Naive B cell (primary cell): ENCODE measurements at places on chromosomes 12 and 14. TPM values are rescaled to one million over a fixed set of nuclear protein-coding genes. Genes with fewer than 3 reads are reported as not detected.

DNA sequence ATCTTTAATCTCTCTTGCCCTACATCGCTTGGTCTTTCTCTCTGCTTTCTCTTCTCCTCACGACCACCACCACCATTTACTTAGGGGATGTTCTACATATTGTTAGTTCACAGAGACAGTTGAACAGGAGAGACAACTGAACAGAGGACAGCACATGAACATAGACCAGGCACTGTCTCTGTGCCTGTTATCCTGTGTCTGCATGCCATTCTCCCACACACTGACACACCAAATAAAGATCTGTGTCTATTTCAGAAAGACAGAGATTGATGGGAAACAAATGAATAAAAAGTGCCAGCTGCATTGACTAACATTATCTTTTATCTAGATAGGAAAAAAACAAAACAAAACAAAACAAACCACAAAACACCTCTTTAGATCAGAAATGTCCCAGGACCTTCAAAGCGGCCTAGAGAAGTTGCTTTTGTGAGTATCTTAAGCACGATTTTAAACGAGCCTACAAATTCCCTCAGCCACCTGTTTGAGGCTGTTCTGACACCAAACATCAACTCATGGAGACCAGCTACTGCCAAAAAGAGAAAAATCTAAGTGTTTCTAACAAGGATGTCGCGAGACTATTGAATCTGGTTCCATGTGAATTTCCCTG lies 77.6 kb upstream of the PARP11 start:
- DNase-seq, result no peak
- H3K4me1 ChIP-seq, result peaks cover 39% of the 10 kb centered on the region
- peaks cover 4% of the 10 kb centered on the region for H3K36me3 ChIP-seq

DNA sequence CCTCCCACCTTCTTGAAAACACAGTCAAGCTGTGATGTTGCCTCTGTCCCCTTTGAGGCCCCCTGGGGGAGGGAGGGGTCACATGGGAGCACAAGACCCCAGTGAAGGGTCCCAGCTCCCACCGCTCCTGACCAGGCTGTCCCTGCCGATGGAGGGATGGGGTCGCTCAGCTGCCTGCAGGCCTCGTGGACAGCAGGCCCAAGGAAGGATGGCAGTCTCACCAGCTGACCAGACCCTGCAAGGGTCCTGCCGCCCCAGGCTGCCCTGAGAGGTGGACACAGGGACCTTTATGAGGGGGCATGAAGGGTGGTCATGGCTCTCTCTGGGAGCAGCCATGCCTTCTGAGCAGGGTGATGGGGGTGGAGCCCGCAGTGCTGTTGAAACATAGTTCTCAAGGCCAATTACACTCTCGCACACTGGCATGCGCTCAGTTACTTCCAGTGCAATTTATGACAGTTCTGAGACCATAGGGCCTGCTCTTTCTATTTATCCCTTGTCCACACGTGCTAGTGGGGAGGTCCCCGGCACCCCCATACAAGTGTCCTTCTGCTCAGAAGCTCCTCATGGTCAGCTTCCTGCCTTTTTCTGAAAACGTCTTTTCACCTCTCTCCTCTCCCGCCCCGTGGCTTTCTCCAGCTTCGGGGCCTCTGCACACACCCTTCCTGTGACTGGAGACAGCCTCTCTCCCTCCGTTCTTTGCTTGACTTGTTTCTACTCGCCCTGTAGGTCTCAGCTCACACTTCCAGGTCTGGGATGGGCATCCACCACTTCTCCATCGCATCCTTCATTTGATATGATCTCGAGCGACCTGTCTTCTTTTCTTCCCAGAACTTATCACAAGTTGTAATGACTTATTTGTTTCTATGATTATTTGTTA lies 313.1 kb downstream of the ADGRD1 start:
- H3K4me3 ChIP-seq, result no peak overlapping the region
- H3K4me1 ChIP-seq, result no peaks in the 10 kb centered on the region
- H3K36me3 ChIP-seq, result no peaks in the 10 kb centered on the region

DNA sequence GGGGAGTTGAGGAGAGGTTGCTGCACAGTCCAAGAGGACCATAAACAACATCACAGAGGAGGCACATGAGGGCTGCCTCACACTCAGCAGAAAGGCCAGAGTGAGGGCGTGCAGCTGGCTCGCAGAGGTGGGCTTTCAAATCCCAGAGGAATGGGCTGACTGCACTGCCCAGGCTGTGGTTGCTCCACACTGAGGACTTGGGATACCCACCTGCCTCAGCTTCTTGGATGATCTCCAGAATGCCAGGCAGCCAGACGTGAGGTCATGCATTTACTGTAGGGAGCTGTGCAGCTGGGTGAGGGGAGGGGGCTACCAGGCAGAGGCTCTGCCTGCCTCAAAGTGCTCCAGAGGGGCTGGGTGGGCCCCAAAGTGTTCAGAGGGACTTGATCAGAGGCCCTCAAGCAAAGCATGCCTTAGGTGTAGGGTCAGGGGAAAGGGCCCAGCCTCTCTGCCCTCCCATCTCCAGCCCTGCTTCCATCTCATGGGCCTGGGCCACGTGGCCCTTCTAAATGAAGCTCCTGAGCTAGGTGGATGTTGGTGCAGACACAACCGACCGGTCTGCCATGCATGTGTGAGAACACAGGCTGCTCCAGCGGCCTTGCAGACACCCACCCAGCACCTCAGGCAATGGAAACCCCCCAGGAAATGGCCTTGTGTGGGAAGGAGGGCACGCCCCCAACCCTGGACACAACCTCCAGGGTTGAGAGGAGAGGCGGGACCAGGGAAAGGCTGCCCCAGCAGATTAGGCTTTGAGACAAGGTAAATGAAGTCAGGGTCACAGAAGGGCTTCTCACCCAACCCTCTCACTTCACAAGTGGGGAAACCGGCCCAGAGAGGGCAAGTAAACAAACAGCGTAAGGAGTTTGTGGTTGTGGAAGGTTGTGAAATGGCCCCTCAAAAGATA lies 90.8 kb downstream of the NTF3 start:
- H3K4me1 ChIP-seq, result no peaks in the 10 kb centered on the region
- H3K27me3 ChIP-seq, result peaks cover 14% of the 10 kb centered on the region
- no peak for DNase-seq
- H3K4me3 ChIP-seq, result no peak overlapping the region
- no peak overlapping the region for H3K27ac ChIP-seq
- no peaks in the 10 kb centered on the region for H3K36me3 ChIP-seq

DNA sequence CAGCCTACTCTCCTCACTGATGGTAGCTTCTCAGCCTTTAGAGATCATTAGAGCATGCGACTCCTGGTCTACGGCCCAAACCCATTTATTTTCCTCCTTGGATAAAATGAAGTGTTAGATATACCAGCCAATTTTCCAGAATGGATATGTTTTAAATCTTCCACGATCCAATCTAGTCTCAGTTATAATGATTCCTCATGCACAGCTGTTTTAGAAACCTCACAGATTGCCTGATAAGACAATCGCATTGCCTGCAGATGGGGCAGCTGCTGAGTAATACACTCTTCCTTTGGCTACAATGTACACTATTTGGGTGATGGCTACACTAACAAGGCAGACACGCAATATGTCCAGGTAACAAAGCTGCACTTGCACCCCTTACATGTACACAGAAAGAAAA lies 227.1 kb downstream of the GLT1D1 start:
- H3K27ac ChIP-seq, result no peak overlapping the region
- H3K36me3 ChIP-seq, result no peaks in the 10 kb centered on the region

- no peaks in the 10 kb centered on the region for H3K36me3 ChIP-seq
- no peaks in the 10 kb centered on the region for H3K27me3 ChIP-seq
- peak overlapping the region; percentile 24 for H3K4me3 ChIP-seq
- DNase-seq, result no peak
- H3K4me1 ChIP-seq, result peaks cover 23% of the 10 kb centered on the region
These were observed 5.1 kb downstream of the DYNC1H1 start for GRCh38 chr14:101969481-101969880.

- H3K4me3 ChIP-seq, result no peak overlapping the region
- H3K27me3 ChIP-seq, result no peaks in the 10 kb centered on the region
- H3K27ac ChIP-seq, result peak overlapping the region; percentile 69
- peaks cover 61% of the 10 kb centered on the region for H3K36me3 ChIP-seq
- H3K4me1 ChIP-seq, result peaks cover 6% of the 10 kb centered on the region
- DNase-seq, result no peak
These were observed 67.5 kb downstream of the NIN start for GRCh38 chr14:50763382-50764007.

The VWF gene
- polyA plus RNA-seq, result not detected

The NTS gene
- not detected for polyA plus RNA-seq
